ENCODE measurements at places on chromosomes 7 and 10.
A peak's percentile ranks its signal among the peaks of the same experiment; 100 is the strongest.

GRCh38 chr10:50422259-50422658, 170.9 kb upstream of the ASAH2 start:
- no peak for DNase-seq

DNA sequence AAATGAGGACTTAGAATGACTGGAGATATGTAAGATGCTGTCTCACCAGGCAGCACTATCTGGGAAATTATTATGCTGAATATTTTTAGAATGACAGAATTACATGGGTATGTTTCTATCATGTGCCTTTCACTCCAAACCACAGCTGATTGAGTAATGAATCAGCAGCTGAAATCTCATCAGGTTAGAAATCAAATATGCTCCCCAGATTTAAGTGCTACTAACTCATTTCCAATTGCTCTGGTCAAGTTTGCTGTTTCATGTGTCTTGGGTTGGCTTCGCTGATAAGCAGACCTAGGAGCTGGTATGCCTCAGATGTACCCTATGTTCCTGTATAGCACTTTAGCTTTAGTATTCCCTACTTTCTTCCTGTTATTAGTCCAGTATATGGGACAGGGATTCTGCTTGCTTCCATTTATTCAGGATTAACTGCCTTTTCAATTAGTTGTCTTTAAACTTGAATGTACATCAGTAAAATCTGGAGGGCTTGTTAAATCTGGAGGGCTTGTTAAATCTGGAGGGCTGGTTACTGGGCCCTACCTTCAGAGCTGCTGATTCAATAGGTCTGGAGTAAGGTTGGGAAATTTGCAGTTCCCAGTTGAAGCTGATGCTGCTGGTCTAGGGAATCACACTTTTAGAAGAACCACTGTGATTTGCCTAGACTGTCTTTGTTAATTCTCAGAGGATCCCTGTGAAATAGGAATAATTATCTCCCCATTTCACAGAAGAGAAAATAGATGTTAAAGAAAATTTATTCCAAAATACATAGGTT, 172.9 kb downstream of the DKK1 start:
- no peak for DNase-seq

DNA sequence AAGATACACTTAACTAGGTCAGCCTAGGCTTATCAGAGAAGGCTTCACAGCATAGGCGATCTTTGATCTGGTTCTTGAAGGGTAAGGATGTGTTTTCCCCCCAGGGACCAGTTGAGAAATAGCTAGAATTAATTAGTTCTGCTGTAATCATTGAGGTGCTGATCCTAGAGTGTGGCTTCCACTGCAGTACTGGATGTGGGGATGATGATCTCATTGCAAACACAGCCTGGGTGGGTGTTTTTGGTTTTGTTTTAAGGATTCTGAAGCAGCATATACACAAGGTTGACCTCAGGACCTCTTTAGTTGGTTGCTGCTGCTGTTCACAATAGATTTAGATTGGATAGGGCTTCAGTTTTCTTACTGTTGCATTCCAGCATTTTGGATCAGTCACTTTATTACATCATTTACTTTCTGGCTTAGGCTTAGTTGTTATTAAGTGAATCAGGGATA, 159.7 kb downstream of the AUTS2 start:
- no peak for DNase-seq

DNA sequence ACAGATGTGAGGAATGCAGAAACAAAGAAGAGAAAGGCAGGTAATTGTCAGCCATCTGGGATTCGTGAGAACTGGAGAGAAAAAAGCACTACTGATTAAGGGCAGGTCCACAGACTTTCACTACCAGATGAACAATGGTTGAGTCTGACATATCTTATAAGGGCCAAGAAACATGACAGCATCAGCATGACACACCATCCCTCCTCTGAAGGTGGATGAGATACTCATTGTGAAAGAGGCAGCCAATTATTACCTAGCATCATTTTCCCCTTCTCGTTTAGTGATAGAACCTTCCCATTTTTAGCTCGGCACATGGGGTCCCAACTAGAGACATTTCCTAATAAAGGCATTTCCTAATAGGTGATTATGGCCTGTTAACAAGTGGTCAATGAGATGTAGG, 19.2 kb upstream of the MET start:
- no peak for DNase-seq

GRCh38 chr7:114392686-114393085, 21.9 kb upstream of the FOXP2 start:
- DNase-seq: no peak

DNA sequence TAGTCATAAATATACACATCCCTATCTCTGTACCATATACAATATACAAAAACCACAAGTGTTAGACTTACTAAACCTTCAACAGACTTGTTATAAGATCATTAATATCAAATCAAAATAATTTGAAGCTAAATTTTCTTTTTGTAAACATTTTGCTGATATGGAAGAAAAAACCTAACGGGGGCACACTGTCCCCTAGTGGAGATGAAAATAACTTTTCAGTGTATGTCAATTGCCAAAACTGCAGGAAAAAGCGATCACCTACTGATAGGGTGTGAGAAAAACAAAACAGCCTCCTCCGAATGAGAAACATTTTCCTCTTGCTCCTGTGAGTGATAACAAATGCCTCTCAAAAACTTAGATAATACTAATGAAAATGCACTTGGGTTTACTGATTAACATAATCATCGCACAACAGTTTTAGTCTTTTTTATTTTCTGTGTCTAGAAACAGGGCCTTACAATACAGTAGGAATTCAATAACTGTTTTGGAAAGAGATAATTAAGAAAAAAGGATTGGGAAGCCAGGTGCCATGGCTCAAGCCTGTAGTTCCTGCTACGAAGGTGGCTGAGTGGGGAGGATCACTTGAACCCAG, 322.7 kb downstream of the CRPPA start:
- no peak for DNase-seq

- DNase-seq: no peak
Measured at GRCh38 chr10:88794731-88795130, 7.8 kb upstream of the LIPM start.

DNA sequence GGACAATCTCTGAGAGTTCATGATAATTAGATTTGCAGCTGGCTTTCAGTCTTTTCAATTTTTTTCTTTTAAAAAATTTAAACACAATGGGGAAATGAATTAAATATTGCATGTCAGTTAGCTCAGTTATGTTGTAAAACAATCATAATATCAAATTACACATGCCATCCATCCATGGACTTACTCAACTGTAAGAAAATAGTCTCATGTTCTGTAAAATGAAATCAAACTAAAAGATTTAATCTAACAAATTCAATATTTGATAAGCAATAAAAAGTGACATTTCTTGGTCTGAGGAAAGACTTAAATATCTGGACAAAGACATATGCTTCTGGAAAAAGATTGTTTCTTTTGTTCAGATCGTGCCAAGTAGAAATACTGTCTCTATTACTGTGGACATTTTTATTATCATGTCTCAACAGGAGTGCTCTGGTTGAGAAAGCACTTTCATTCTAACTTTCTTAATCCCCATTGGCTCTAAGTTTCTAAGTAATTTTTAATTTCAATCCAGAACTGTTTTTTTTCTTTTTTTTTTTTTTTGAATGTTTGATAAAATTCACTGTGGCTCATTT, 179.2 kb upstream of the FAM3C start:
- DNase-seq: peak; percentile 31

DNA sequence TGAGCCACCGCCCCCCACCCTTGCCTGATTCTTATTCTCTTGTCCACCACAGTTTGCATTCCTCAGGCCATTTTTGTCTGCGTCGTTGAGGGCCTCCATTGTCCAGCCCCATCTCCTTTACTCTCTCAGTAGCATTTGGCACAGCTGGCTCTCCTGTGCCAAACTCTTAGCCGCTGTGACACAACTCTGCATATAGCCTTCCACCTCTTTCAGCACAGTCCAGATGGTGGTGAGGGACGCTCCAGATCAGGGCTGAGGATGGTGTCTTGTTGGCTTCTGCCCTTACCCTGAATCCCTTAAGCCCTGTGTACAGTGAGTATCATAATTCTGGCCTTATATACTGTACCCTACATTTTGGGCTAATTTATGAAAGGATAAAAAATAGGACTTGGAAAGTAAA, 45.6 kb downstream of the BMPR1A start:
- DNase-seq: no peak

- no peak for DNase-seq
Measured at GRCh38 chr7:75921479-75921878, 6.5 kb downstream of the POR start.

GRCh38 chr10:84075226-84076046, 63.9 kb upstream of the GHITM start:
- DNase-seq: no peak

- no peak for DNase-seq
Measured at GRCh38 chr7:3217166-3217565, 83.9 kb upstream of the SDK1 start.

GRCh38 chr10:3071405-3072198, 4.3 kb downstream of the PFKP start:
- no peak for DNase-seq

DNA sequence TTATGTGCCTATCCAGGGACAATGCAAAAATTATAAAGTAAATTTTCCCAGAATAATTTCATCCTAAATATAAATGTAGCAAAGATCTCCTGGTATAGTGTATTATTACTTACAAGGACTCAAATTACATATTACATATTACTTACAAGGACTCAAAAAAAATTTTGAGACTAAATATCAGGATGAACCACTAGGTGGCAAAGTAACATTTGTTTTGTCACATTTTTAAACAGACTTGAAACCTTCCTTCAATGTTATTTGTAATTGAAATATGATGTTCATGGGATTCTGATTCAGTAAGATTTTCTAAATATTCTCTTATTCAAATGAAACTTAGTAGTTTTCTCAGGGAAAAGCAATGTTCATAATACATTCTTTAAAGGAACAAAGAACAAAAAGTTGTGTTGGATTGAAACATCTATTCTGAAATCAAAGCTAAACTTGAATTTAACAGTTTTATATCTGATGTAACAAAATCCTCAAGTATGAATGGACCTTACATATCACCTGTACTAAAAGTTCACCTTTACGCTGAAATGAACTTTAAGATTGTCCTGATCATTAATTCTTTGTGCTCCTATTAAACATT, 74.3 kb upstream of the GNAI1 start:
- DNase-seq: peak; percentile 55

- DNase-seq: peak; percentile 28
Measured at GRCh38 chr10:74585231-74586087, 240.9 kb upstream of the KAT6B start.

GRCh38 chr10:17064435-17064834, 65.2 kb downstream of the CUBN start:
- no peak for DNase-seq

- DNase-seq: no peak
Measured at GRCh38 chr7:40921589-40922315, 781.1 kb downstream of the INHBA start.

GRCh38 chr7:48454750-48455192, 283.5 kb downstream of the ABCA13 start:
- DNase-seq: no peak

DNA sequence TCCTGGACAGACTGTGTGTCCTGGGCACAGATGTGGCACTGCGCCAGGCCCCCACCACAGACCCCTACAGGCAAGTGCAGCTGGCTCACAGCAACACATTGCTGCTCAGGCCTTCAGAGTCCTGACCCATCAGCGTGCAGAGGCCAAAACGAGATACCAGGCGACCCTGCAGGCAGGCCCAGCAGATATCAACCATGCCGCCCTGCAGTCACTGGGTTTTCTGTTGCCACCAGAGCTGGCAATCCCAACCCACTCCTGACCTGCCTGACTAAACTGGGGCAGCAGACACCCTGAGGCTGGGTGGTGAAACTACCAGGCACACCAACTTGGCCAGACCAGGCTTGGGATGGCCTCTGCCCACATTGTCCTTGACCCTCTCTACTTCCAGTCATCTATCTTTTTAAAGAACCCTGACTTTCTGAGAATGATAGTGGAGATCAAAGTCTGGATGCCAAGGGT, 20.3 kb downstream of the ZCCHC24 start:
- DNase-seq: no peak

- DNase-seq: no peak
Measured at GRCh38 chr7:151968357-151968756, 12.1 kb downstream of the GALNTL5 start.

DNA sequence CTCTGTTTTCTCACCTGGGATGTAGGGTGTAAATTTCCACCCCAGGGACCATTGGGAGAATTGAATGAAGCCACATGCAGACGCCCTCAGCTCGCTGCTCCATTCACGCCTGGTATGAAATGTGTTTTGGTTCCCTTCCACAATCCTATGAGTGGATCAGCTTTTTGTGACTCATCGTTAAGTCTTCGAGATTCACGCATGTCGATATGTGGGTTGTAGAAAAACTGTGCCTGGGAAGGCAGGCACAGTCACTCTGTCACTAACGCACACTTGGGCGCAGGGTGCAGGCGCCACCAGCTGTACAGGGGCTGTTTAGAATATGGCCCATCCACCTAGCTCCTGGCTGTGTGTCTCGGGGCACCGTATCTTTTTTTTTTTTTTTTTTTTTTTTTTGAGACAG, 64.2 kb upstream of the SH2B2 start:
- no peak for DNase-seq

DNA sequence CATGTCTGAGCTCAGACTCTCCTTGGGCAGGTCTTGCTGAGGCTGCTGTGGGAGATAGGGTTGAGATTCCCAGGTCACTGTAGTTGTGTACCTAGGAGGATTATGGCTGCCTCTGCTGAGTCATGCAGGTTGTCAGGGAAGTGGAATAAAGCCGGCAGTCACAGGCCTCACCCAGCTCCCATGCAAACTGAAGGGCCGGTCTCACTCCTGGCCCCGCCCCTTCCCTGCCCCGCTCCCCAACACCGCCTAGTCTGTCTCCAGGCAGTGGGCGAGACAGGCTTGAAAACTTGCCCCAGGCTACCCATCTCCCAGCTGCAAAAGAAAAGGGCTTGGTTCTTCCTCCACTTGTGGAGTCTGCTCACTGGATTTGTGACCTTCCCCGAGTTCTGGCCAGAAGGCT, 41.6 kb upstream of the SDHAF3 start:
- DNase-seq: no peak

GRCh38 chr10:59558066-59558465, 151.6 kb downstream of the SLC16A9 start:
- DNase-seq: no peak

- DNase-seq: no peak
Measured at GRCh38 chr7:47648275-47648925, 66.5 kb upstream of the TNS3 start.

DNA sequence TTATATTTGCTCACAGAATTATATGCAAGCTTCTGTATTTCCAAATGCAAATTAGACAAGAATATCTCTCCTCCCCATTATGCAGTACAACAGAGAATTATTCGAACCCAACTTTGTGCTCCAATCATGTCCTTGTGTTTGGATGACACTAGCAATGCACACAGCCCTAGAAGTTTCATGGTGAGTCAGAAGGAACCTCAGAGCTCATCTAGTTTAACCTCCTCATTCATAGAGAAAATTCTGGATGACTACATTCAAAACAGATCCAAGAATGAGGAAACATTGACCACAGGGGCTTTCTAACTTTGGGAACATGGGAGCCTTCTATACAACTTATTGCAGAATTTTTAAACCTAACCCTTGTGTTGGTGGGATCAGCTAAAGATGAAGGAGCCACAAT, 12.8 kb upstream of the ARID5B start:
- no peak for DNase-seq

- DNase-seq: peak; percentile 19
Measured at GRCh38 chr7:29190349-29191045, 4.1 kb upstream of the CHN2 start.

GRCh38 chr7:149777551-149778326, 4.4 kb upstream of the ZNF467 start:
- DNase-seq: no peak

- no peak for DNase-seq
Measured at GRCh38 chr10:95531058-95531809, 29.9 kb downstream of the SORBS1 start.
